ENCODE measurements at places on chromosomes 2 and 18. TPM values are rescaled to one million over a fixed set of nuclear protein-coding genes. Genes with fewer than 3 reads are reported as not detected.

DNA sequence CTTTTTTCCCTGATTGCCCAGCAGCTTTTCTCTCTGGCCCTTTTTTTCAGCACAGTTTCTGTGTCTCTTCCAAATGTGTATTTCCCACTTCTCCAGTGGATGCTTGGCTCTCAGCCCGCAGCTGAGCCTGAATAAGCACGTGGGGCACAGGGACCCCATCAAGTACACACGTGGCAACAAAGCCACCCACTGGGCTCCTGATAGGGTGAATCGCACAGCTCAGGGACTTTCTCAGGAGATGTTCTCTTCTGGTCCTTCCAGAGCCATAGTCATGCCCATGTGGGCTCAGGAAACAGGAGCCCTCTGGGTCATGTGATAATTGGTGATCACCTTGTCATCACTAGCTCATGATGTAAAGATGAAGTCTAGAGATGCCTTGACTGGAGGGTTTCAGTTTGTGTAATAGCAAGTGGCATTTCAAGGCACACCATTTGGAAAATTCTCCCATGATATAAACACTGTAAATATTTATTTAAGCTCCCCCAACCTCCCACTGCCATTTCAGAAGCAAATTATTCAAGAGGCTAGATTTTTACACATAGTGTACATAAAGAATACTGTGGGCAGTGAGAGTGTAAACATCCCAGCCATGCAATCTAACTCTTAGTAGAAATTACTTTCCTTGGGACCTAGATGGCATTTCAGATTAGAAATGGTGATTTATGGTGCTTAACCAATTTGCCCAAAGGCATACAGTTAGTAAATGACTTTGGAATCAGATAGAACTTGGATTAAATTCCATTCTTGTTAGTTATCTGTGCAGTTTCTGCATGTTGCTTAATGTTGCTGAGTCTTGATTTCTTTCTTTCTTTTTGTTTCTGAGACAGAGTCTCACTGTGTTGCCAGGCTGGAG is 597.5 kb downstream of the SLC4A3 start:
- no peak overlapping the region for H3K4me3 ChIP-seq
- H3K27me3 ChIP-seq: no peaks in the 10 kb centered on the region
- DNase-seq: no peak
- H3K4me1 ChIP-seq: no peaks in the 10 kb centered on the region
- H3K36me3 ChIP-seq: no peaks in the 10 kb centered on the region

DNA sequence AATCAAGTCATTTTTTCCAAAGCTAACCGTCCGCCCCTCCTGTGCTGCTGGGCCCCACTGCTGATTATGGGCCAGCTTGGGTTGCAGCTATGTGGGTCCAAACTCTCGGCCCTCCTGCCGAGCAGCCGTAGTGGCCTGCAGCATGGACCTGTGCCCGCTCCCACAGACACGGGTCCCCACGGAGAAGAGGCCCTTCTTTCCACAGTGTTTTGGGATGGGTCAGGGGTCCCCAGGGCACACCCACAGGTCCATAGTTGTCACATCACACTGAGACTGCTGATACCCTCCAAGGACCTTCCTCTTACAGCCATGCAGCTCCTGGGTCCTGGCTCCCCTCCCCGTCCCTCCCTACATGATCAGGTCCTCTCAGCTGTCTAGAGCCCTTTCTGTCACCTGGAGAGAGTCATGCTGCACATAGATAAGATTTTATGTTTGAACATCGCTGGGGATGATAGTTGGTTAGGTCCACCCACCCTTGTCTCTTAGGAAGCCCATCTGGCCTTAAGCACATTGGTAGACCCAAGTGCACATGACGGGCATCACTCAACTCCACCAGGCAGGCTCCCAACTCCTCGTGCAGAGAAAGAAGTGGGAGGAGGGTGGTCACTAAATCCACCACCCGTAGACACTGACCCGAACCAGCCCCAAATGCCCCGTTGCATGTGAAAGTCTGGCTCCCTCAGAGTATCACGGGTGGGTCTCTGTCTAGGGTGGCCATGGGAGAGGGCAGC is 17.5 kb downstream of the GPR55 start:
- no peaks in the 10 kb centered on the region for H3K27me3 ChIP-seq
- H3K4me1 ChIP-seq: peaks cover 85% of the 10 kb centered on the region
- H3K4me3 ChIP-seq: peak overlapping the region; percentile 73
- no peak for DNase-seq
- peaks cover 16% of the 10 kb centered on the region for H3K36me3 ChIP-seq

EPHA4 gene
- total RNA-seq: 1.8 TPM

GRCh38 chr2:63981702-63982103 is 37.5 kb downstream of the VPS54 start:
- peaks cover 28% of the 10 kb centered on the region for H3K4me1 ChIP-seq
- no peak overlapping the region for H3K4me3 ChIP-seq
- H3K27me3 ChIP-seq: no peaks in the 10 kb centered on the region
